MCF 10A (cell line): ENCODE measurements at places on chromosomes 7 and 10. TPM values are rescaled to one million over a fixed set of nuclear protein-coding genes. Genes with fewer than 3 reads are reported as not detected.

Gene WDR86
- total RNA-seq, result not detected in 2 replicates

DNA sequence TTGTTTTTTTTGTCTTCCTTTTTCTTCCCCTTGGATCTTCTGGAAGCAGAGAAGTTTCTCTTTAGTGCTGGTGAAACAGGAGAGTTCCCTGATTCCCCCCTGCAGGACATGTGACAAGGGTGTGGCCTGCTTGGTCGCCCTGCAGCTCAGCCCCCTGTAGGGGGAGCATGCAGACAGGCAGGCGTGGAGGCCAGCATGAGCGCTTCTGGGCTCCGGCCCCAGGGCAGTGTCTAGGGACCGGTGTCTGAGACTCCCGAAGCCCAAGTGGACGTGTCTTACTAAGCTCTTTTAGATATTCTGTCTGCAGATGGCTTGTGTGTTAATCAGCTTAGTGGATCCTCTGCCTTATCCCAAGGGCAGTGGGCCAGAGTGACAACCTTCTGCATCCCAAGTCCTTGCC lies 26.1 kb downstream of the PRSS58 start:
- no peak overlapping the region for H3K27ac ChIP-seq
- H3K4me1 ChIP-seq, result no peaks in the 10 kb centered on the region
- H3K36me3 ChIP-seq, result no peaks in the 10 kb centered on the region
- H3K4me3 ChIP-seq, result no peak overlapping the region
- peaks cover 40% of the 10 kb centered on the region for H3K27me3 ChIP-seq

- no peaks in the 10 kb centered on the region for H3K4me1 ChIP-seq
- no peaks in the 10 kb centered on the region for H3K27me3 ChIP-seq
- H3K27ac ChIP-seq, result no peak overlapping the region
Observed at GRCh38 chr10:32199714-32200394, 143.6 kb upstream of the KIF5B start.

DNA sequence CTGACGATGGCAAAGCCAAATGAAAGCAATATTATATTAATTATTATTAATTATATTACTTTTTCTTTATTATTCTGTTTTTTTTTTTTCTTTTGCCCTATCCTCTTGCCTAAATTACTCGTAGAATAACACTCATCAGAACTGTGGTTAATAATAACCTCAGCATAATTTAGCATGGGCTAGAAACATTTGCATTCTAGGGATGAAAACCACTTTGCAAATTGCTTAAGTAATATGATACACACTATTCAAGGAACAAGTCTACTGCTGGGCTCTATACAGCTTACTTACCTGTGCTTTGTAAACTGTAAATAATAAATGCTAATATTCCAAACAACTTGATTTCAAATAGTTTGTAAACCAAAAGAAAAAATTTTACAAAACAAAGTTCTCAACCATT lies 375.8 kb downstream of the HGF start:
- DNase-seq, result no peak
- no peaks in the 10 kb centered on the region for H3K36me3 ChIP-seq
- no peaks in the 10 kb centered on the region for H3K27me3 ChIP-seq
- no peak overlapping the region for H3K4me3 ChIP-seq
- no peaks in the 10 kb centered on the region for H3K4me1 ChIP-seq
